ENCODE measurements at places on chromosomes 3 and 15. TPM values are rescaled to one million over a fixed set of nuclear protein-coding genes. Genes with fewer than 3 reads are reported as not detected.

TMEM42 gene
- 16.1 TPM for total RNA-seq

CTXN2 gene
- not detected for total RNA-seq

LRRIQ4 gene
- total RNA-seq, result not detected

SLC22A14 gene
- 0.29 TPM for total RNA-seq

CLDN18 gene
- total RNA-seq, result 7.3 TPM

PIGX gene
- 20.0 TPM for total RNA-seq

HYKK gene
- total RNA-seq, result 3.3 TPM

KIF7 gene
- total RNA-seq, result 15.5 TPM

ASB14 gene
- not detected for total RNA-seq

DNA sequence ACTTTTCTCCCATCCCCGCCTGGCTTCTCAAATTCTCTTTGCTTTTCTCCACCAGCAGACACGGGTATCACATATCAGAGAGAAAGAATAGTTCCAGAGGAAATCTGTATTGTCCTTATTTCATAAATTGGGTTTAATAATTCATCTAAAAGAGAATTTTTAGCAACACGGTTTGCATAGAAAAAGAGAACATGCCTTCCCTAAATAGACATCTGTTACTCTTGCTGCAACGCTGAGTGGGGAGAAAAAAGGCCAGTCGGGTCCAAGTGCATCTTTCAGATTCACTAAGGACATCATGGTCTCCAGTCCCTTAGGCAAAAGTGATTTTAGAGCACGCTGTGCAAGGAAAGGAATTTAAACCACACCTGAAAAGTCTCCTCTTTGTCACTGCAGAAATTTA lies 201.3 kb downstream of the ABHD5 start:
- no peak for DNase-seq

DNA sequence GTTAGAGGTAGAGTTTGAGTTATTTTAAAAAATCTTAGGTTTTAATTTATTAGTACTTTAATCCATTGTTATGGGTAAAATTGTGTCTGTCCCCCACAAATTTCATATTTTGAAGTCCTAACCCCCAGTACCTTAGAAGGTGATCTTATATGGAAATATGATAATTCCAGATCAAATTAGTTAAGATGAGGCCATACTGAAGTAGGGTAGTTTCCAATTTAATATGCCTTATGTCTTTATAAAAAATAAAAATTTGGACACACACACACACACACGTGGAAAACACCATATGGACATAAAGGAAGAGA lies 18.6 kb upstream of the ADGRG7 start:
- no peak for DNase-seq

DNA sequence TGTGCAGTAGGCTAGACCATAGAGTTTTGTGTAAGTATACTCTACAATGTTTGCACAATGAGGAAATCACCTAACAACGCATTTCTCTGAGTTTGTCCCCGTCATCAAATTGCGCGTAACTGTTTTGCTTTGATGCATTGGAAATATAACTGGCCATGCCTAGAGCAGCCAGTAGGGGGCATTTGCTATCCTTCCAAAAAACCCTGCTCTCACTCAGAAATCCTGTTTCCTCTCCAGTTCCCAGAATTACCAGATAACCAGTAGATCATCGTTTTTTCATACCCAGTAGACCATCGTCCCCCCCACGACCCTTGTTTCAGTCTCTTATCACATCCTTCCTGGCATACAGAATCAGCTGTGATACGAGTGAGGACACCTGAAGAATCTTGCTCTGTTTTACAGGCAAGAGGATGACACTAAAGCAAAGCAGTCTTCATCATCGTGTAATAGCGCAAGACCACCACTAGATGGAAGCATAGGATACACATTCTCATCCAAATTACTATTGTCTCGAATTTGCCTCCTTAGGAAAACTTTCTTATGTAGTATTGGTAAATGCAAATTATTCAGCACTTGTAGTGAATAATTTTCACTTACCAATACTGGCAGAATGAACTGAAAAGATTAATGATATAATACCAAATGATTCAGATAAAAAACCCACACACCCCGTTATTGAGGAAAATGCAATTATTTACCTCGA lies 4.4 kb upstream of the GABRR3 start:
- no peak for DNase-seq

DNA sequence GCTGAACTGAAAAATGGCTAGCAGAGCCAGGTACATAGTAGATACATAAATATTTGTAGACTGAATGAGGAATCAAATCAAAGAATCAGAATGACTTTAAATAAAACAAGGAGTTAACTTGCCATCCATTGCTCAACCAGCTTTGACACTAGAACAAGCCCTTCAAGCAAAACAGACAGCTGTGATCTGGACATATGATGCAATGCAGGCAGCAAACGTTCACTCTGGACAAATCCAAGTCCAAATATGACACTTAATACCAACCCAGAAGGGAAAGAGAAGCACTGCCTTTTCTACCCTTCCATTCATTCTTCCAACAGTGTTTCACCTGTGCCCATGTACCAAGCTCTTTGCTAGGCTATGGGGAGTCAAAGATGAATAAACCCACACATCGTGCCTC lies 4.5 kb downstream of the THRB start:
- no peak for DNase-seq

GRCh38 chr3:158709666-158710083 lies 22.6 kb downstream of the RARRES1 start:
- DNase-seq, result no peak

GRCh38 chr3:13846716-13847570 lies 32.9 kb downstream of the WNT7A start:
- DNase-seq, result no peak

DNA sequence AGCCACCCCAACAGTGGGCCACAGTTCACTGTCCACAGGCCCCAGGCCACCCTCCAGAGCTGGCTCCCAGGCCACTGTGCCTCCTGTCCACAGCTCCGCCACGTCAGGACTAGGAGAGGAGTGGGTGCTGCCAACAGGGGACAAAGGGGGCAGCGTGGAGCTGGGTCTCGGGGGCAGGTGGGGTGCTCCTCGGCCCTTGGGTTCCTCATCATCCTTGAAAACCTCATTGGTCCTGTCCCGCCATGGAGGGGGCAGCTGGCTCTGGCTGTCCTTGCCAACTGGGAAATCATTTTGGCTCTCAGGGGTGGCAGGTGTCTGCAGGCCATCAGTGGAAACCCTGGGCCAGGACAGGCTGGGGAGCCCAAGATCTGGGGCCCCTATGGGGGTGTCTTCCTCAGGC lies 45.2 kb downstream of the ADAMTS7 start:
- no peak for DNase-seq

- no peak for DNase-seq
Observed at GRCh38 chr3:160808838-160809237, 52.8 kb downstream of the PPM1L start.

DNA sequence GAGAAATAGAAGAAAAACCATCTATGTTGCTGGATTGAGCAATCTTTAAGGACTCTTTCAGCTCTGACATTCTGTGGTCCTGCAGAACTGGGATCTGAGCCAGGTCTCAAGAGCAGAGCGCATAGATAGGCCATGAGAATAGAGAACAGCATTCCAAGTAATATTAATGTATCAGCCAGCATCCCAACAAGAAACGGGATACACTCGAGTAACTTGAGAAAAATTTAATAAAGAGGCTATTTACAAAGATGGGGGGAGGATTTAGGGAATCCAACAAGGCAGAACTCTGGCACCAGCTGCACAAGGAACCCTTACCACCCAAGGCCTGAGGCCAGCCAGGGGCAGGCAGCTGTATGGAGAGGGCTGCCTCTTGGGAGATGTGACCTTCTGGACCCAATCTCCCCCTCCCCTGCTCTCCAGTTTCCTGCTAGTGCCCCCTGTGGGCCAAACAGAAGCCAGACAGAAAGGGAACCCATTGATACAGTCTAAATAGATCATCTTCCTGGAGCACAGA lies 8.2 kb downstream of the TMOD2 start:
- no peak for DNase-seq

DNA sequence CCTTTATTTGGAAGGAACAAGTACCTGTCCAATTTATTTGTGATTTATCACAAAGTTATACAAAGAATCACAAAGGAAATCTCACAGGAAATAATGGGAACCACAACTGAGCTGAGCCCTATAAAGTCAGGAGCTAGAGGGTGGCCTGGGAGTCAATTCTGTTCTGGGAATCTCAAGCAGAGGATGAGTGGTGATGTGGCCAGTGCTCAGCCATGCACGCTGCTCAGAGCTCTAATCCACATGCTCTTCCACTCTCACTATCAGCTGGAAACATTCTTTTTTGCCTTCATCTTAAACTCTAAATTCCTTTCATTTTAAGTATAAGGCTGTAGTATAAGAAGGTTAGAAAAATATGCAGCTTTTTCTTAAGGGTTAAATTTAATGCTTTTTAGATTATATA lies 36.6 kb downstream of the UACA start:
- no peak for DNase-seq

GRCh38 chr3:184160456-184160855 lies 5.3 kb downstream of the DVL3 start:
- no peak for DNase-seq

DNA sequence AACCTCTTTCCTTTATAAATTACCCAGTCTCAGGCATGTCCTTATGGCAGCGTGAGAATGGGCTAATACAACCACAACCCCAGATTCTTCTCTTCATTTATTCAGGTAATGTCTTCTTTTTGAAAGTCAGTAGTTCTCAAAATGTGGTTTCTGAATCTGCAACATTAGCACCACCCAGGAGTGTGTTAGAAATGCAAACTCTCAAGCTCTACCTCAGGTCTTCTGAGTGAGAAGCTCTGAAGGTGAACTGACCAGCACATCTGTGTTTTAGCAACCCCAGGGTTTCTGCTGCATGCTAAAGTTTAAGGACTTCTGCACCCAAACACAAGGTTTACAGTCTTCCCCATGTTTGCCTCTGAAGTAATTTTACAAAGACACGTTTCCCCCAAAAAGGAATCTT lies 22.3 kb upstream of the TRIM59 start:
- DNase-seq, result no peak

DNA sequence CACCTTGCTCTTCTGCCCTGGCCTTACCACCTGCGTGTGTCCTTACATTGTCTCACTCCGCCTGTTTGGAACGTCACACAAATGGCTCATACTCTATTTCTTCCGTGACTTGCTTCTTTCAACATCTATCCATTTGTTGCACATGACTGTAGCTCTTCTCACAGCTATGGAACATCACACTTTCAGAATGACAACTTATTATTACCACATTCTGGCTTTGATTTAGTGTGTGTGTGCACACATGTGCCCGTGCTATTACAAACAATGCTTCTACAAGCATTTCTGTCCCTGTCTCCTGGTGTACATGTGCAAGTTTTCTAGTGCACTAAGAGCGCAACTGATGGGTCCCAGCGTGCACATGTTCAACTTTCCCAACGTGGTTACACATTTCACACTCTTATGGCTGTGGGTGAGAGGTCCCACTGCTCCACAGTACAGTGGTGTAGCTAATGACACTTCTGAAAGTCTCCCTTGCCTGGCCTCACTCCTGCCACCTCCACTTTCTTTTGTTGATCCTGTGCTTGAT lies 37.8 kb downstream of the PTH1R start:
- DNase-seq, result no peak

DNA sequence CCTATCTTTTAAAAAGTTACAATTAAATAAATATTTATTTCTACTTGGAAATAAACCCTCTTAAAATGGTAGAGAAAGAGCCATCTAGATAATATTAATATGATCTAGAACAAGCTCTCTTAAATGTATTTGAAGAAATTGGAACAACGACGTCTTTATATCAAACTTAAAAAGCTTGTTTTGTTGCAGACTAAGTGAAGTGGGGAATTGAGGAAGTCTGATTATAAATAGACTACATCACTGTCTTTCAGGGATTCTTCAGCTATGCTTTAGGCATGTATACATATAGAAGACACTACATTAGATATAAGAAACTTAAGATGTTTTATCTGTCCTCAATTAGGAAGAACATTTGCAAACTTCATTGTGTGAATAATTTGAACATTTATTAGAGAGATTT lies 1.8 kb downstream of the BCHE start:
- DNase-seq, result no peak

- no peak for DNase-seq
Observed at GRCh38 chr3:124607163-124607562, 123.1 kb upstream of the UMPS start.

- DNase-seq, result no peak
Observed at GRCh38 chr3:46484911-46485778, 12.6 kb upstream of the RTP3 start.

DNA sequence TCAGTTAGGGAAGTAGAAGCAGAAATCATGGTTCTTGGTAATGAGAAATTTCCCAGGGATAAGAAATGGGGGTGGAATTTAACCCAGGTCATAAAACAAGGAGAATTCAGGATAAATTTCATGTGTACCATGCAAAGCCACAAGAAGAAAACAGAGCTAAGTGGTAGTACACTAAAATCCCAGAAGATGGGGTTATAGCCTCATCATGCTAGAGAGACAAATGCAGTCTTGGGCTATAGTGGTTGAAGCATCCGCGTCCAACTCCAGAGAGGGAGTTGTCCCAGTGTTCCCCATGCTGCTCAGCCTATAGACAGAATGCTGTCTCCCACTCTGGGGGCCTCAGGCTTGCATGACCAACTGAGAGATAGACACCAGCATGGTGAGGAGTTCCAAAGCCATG lies 36.2 kb upstream of the CLRN1 start:
- DNase-seq, result no peak

GRCh38 chr3:98564282-98565005 lies 29.0 kb downstream of the CPOX start:
- DNase-seq, result no peak

- no peak for DNase-seq
Observed at GRCh38 chr3:58724336-58724735, 57.8 kb upstream of the FAM3D start.

- no peak for DNase-seq
Observed at GRCh38 chr3:123113889-123114450, 47.1 kb downstream of the PDIA5 start.

Data from type B pancreatic cell (in vitro differentiated cells).